ENCODE measurements at places on chromosomes 5 and 9.
A peak's percentile ranks its signal among the peaks of the same experiment; 100 is the strongest.

DNA sequence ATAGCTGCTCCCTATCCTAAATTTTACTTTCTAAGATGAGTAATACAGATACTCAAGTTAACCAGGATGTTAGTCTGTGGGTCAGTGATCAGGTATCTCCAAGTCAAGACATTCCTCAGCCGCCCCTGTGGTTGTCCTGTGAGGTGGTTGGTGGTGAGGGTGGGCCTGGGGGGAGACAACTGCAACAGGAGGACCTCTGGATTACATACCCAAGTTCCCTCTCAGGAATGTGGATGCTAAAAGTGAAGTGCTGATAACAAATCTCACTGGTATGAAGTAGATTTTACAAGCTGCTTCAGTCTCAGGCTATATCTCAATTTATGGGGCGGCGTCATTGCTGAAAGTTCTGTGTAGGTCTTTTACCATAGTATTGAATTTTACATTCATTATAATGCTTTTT is 38.3 kb downstream of the SLC1A3 start:
- DNase-seq, result no peak

- no peak for DNase-seq
Observed at GRCh38 chr5:97554977-97555643, 372.1 kb upstream of the RIOK2 start.

DNA sequence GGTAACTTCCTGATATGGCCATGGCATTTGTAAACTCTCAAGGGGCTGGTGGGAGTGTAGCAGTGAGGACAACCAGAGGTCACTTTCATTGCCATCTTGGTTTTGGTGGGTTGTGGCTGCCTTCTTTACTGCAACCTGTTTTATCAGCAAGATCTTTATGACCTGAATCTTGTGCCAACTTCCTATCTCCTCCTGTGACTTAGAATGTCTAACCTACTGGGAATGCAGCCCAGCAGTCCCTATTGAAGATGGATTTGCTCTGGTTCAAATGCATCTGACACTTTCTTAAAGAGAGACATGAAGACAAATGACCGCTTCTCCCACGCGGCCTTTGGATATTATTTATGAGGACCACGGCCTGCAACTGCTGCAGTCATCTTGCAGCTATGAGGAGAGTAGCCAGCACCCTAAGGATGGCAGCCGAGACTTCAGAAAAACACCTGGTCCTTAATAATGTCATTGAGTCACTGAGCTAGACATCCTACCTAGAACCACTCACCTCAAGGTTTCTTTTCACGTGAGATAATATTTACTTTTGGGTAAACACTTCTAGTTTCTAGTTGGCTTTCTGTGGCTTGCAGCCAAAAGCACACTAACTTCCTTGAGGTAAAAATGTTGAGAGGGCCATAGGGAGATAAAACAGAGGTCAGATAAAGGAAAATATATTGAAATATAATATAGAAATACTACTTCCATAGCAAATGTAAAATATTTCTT is 28.2 kb downstream of the CETN3 start:
- DNase-seq, result no peak

DNA sequence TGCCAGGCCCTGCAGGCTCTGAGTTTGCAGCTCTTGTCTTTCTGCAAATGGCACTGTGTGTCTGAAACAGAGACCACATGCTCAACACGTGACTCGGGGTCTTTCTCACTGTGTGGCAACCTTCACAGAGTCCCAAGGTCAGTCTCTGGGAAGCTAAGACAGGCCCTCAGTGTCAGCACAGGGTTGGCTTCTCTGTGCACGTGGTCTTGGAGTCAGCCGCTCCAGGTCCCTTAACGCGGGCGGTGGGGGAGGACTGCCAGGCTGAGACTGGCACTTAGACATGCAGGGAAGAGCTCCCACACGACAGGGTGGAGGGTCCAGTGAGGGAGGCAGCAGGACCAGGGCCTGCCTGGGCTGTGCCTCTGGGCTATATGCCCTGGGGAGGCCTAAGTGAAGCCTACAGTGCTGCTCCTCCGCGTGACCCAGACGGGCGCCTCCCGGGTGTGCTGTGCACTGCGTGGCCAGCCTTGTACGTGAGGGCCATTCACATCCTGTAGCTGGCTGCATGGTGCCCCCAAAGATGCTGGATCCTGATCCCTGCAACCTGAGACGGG is 76.8 kb downstream of the ADAMTS2 start:
- DNase-seq, result peak; percentile 35

DNA sequence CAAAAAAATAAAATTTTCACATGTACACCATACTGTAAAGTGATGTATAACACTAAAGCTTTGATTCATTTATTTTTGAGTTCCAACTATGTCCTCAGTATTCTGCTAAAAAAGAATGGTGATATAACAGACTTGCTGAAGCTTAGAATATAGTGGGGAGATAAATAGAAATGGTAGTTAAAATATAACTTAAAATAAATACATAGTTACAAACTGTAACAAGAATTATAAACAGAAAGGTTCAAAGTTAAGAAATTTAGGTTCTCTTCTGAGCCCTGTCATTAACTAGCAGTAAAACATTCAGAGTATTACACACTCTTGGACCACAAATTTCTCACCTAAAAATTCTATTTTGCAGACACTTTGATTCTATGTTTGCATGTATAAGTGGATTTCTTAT is 392.1 kb downstream of the ANXA1 start:
- no peak for DNase-seq

GRCh38 chr9:5626727-5627634 is 1.9 kb upstream of the RIC1 start:
- no peak for DNase-seq

- DNase-seq, result no peak
Observed at GRCh38 chr5:107023732-107024131, 647.0 kb downstream of the EFNA5 start.

- DNase-seq, result peak; percentile 84
Observed at GRCh38 chr5:172420235-172420939, 33.9 kb downstream of the SH3PXD2B start.

- DNase-seq, result no peak
Observed at GRCh38 chr5:96721351-96721977, 59.3 kb downstream of the CAST start.

DNA sequence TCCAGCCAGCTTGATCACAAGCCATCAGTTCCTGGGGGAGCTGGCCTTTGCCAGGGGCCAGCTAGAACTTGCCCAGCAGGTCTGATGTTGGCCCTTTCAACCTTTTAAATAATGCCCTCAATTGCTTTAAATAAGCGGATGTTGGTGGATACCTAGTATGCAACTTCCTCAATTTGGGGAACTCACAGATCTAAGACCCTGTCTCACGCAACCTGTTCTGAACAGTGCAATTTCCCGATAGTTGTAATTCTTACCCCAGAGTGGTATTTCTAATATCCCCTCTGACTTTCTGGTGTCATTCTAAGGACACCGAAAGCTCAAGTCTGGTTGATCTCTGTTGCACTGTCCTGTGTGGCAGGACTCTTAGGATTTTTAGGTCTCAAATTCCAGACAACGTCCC is 23.1 kb downstream of the GALNT12 start:
- DNase-seq, result no peak

DNA sequence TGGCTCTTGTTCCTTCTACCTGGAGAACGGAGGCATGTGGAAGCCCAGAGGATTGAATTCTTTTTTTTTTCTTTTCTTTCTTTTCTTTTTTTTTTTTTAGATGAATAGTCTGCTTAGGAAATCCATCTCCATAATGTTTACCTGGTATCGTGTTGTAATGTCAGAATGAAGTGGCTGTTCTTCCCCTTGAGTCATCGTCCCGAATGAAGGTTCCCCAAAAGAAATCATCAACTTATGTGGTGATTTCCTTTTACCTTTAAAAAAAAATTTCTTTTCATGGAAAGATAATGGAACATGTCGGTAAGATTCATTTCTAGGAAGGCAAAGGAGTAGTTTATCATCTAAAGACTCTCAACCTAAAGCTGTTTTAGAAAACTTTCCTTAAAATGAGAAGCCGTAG is 59.7 kb downstream of the DOCK8 start:
- no peak for DNase-seq
